Gastroesophageal sphincter (tissue), 4 donors: ENCODE measurements at places on chromosomes 2 and 18.

DNA sequence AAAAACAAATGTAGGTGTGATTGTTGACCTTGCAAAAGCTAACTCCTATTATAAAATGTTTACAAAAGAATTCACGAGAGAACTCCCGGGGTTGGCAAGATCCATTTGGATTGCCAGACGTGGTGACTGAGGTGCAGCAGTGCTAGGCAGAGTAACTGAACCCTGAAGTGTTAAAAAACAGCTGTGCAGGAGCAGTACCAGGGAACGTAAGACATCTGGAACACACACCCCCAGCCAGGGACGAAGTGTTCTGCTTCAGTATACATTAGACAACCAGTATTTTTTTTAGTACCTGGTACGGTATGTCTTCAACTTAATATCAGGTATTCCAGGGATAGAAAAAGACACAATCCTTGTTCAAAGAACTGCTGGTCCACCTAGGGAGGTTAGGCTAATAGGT is 272.1 kb upstream of the EPAS1 start:
- no peak for ATAC-seq

DNA sequence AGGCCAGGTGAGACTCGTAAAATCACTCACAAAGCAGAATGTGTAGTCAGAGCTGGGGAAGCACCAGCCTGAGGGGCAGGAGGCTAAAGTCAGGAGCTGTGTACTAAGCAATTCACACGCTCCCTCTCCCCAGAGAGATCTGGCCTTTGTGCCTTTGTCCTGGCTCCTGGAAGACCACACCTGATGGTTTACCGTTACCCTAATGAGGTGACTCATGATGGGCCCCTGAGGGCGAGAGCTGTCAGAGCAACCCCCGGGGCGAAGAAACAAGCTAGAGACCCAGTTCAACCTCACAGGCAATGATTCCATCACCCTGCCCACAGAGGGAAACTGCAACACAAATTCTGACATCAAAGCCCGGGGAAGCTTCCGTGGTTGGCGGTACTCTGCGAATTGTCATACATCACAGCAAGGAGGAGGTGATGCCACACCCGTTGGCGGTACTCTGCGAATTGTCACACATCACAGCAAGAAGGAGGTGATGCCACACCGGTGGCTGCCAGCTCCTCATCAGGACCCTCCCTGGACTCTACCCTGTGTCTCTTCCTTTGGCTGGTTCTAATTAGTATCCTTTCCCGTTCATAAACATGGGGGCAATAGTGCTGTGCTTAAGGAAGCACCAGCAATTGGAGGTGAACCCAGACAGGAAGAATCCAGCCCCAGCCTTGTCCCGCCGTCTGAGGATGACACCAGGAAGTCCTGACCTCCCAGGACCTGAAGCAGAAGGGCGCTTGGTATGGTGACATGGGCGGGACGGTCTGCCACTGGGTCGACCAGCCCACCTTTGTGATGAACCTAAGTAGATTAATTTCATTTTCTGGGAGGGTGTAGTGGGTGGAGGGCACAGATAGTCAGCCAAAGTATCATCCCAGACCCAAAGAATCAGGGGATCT is 30.5 kb downstream of the B3GNT7 start:
- no peak for ATAC-seq

DNA sequence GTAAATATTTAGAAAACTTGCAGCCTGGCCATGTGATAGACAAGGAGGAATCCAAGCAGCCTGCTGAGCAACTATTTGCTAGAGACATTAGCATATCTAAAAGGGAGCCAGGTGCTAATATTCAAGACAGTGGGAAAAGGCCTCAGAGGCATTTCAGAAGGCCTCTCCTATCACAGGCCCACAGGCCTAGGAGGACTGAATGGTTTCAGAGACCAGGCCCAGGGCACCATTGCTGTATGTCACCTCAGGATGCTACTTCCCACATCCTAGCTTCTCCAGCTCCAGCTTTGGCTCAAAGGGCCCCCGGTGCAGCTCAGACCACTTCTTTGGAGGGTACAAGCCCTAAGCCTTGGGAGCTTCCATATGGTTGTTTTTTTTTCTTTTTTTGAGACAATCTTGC is 3.8 kb downstream of the NAT8 start:
- ATAC-seq = no peak

DNA sequence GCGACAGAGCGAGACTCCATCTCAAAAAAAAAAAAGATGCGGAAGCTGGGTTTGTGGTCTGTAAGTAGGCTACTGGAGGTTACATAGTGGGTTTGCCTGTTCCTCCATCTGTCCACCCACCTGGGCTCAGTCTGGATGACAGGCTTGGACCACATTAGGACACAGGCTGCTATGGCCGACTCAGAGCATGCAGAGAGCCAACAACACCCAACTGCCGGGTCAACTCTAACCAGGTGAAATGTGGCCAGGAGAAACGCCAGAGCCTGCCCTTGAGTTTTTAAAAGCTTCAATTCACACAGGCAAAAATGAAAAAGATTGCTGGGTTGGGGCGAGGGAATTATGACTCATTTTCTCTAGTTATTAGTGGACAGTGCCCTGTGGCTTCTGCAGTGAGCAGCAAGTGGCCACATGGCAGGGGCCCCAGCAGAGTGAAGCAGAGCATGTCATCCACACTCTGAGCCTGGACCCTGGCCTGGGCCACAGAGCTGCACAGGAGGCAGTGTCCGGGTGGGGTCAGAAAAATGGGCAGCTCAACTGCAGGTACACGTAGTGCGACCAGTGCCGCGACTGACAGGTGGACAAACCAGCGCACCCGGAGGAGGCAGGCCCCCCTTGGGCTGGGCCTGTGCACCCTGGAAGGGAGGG is 67.4 kb downstream of the BIN1 start:
- ATAC-seq = no peak

- ATAC-seq = no peak
These were observed 427.5 kb upstream of the KLHL29 start for GRCh38 chr2:22957446-22957845.

- ATAC-seq = no peak
These were observed 36.5 kb downstream of the GALNT14 start for GRCh38 chr2:31101701-31102100.

GRCh38 chr2:133821107-133821760 is 253.0 kb upstream of the NCKAP5 start:
- no peak for ATAC-seq

DNA sequence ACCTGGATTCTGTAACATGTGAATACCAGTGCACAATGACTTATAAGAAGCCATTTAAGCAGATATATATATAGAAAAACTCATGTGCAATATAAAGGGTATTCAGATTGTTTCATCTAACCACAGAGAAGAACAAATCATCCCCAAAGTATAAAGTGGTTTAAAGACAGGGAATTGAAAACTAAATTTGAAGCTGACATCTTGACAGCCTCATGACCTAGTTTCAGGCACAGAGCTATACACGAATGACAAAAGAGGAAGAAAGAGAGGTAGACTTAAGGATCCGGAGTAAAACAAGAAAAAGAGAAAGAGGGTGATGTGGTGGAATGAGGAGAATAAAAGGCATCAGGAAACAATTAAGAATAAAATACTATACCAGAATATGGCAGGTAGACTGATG is 194.5 kb downstream of the EPHA4 start:
- no peak for ATAC-seq
